ENCODE measurements at places on chromosomes 16 and 17.

DNA sequence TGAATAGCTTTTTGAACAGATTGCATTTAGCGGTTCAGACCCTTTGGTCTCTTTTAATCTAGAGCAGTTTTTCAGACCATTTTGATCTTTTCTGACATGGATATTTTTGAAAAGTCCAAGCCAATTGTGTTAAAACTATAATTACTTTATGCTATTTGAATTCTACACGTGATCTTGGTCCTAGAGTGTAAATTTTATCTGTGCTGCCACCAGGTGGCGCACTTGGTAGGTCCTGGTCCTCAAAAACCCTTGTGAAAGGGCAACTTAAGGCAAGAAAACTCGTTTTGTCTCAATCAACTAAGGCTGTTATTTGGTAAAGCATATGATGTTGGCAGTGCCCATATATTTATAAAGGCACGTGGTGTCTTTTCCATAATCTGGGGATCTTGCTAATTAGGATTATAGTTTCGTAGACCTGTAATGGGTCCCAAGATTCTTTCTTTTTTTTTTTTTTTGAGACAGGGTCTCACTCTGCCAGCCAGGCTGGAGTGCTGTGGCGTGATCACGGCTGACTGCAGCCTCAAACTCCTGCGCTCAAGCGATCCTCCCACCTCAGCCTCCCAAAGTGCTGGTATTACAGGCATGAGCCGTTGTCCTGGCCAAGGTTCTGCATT lies 43.9 kb upstream of the TEX2 start:
- DNase-seq, result peak; percentile 78

DNA sequence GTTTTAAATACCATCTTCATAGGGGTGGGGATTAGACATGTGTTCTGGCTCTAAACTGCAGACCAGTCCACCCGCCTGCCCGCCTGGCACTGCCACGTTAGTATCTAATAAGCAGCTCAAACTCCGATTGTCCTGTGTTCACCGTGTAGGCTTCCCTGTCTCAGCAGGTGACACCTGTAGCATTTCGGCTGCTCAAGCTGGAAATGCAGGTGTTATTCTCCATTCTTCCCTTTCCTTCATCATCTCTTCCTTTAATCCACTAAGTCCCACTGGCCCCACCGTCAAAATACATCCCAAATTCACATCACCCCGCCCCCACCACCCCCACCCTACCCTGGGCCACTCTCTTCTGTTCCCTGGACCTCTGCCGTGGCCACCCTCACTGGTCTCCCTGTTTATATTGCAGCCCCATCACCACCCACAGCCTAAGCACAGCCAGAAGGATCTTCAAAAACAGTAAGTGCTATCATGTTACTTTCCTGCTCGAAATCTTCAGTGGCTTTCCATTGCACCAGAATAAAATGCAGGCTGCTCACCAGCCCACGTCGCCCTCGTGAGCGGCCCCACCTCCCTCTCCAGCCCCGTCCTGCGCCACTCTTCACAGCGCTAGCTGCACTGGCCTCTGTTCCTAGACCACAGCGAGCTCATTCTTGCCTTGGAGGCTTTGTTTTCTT lies 65.1 kb downstream of the RTN4RL1 start:
- peak; percentile 37 for DNase-seq

- DNase-seq, result no peak
These were observed 134.9 kb upstream of the CDH5 start for GRCh38 chr16:66231452-66232160.

DNA sequence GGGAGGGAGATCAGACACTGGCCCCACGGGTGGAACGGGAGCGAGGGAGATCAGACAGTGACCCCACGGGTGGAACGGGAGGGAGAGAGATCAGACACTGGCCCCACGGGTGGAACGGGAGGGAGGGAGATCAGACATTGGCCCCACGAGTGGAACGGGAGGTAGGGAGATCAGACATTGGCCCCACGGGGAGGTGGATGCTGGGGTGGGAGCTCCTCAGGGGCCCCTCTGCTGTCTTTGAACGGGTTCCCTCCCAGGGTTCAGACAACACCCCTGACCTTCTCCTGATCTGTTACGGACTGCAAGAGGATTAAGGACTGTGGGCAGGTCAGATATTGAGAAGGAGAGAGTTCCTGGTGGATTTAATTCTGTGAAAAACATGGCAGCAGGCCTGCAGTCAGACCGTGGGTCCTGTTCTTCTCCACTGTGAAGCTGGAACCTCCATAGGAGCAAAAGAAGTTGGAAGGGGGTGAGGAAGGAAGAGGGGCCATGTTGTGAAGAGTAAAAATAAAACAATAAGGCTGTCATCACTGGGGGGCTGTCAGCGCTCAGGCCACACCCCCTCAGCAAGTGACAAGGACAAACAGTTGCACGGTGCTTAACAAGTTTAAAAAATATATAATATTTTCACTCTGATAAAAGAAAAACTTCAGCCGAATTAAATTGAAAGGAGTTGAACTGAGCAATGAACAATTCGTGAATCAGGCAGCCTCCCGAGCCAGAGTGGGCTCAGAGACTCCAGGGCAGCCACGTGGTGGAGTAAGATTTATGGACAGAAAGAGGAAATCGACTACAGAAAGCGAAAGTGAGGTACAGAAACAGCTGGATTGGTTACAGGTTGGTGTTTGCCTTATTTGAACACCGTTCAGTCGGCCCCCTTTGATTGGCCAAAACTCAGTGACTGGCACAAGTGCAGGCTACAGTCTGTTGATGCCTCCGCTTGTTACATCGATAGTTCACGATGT lies 348.7 kb upstream of the TNRC6C start:
- peak; percentile 22 for DNase-seq

DNA sequence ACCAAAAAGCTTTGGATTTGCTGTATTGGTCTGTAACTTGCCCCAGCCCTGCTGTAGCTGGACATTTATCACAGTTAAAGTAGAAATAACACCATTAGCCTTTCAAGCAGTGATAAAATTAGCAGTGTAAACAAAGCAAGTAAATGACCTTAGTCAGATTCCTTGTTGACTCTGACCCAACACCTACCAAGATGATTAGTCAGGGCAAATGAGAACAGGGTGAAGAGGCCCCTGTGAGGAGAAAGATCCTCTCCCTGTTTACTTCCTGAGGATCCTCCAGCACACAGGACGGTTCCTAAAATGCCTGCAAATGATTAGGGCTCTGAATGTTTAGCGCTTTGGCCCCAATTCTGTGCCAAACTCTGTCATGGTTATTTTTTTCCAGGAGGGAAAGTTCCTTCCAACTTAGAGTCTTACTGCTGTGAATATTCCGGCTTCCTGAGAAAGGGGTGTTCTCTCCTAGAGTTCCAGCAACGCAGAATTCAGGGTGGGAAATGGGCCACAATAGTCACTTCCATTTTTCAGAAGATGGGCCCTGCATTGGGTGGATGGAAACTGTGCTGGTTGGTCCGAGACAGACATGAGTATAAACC lies 259.0 kb upstream of the MYOCD start:
- no peak for DNase-seq

Data from Ammon's horn (tissue), 1 donor.